ENCODE measurements at places on chromosomes 5 and 9.

DNA sequence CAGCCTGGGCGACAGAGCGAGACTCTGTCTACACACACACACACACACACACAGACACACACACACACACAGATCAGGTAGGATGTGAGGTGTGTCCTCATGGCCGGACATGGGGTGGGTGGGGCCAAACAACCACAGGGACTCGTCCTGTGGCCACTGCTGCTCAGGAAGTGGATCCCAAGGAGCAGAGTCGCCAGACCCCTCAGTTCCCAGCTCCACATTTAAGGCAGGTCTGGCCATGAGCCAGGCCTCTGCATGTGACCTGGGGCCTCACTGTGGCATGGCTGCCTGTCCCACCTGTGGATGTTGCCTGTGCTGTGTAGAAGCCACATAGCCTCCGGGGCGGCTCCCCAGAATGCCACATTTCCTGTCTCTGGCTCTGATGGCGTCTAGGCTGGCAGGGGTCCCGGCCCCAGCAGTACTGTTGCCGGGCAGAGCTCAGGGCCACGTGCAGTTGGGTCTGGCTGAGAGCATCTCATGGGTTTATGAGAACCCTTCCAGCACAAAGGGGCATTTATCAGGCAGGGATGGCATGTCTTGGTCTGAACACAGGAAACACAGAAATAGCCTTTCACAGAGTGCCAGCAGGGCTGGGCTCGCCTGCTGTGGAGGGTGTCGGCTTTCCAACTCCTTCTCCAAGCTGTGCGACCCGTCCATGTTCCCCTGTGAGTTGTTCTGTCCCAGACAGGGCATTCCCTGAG lies 9.9 kb upstream of the NINJ1 start:
- peak; percentile 47 for DNase-seq

DNA sequence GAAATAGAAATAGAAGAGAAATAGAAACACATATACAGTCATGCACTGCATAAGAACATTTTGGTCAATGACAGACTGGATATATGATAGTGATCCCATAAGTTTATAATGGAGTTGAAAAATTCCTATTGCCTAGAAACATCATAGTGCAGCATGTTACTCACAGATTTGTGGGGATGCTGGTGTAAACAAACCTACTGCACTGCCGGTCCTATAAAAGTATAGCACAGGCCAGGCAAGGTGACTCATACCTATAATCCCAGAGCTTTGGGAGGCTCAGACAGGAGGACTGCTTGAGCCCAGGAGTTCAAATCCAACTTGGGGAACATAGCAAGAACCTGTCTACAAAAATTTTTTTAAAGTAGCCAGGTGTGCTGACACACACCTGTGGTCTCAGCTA lies 240.6 kb upstream of the MAP3K1 start:
- no peak for DNase-seq

GRCh38 chr9:23824830-23825591 lies 1.0 kb downstream of the ELAVL2 start:
- no peak for DNase-seq

DNA sequence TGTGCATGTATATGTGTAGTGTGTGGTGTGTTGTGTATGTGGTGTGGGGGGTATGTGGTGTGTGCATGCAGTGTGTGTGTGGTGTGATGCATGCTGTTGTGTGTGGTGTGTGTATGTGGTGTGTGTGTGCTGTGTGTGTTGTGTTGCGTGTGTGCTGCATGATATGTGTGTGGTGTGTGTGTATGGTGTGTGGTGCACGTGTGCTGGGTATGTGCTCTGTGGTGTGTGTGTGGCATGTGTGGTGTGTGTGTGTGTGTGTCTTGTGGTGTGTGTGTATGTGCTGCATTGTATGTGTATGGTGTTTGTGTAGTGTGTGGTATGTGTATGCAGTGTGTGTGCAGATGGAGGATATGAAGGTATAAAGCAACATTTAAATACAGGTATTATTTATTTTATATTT lies 50.5 kb upstream of the CKS2 start:
- DNase-seq, result no peak

DNA sequence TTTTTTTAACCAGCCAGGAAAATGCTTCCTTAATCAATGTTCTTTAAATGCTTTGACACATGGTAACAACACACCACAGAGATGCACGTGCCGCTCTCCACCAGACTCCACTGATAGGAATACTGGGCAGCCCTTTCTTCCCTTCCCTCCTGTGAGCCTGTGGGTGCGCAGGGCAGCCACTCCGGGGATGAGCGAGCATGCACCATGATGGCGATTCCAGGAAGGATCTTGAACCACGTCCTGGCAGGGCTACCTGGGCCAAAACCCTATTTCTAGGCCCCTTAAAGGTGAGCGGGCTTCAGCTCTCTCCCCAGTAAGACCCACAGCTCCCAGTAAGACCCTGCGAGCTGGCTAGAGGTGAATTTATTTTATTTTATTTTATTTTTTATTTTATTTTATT lies 128.2 kb downstream of the MVB12B start:
- DNase-seq, result no peak

- no peak for DNase-seq
Observed at GRCh38 chr5:170296036-170296934, 1.3 kb downstream of the LCP2 start.

DNA sequence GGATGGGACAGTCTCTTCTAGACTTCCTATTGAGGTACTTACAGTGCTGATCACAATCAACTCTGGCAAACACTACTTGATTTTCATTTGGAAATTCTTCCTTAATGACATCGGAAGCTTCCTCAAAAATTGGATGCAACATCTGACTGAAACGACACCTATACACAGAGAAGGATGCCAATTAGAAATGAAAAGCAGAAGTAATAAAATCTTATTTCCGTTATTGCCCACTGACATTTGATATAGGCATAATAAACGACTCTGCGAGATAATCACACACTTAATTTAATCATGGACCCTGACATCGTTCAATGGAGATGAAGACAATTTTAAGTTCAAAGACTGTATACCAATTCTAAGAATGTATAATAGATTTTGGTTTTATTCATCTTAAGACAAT lies 46.4 kb downstream of the ERP44 start:
- DNase-seq, result no peak

DNA sequence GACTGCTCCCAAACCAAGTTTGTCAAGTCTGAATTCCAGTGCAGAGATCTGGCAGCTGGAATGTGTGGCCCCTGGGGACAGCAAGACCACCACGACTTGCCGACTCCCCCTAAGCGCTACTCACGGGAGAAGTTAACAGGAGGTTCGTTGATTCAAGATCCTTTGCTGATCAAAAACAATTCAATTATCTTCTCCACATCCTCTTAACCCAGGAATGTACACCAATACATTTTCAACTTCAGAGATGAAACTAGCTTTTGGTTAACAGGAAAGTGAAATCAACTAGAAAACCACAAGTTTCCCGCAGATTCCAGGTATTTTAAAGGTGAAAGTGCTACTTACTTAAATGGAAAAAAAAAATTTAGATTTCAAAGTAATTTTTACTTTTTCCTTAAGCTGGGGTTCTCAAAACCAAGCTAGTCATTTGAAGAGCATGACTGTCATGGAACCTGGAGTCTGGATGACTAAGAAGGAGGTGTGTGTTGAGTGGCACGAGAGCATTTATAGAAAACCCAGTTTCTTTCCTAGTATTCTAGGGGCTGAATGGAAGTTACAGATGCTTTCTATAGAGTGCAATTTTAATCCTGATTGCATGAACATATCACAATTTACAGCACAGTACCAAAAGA lies 257.5 kb upstream of the PANK3 start:
- DNase-seq, result no peak

DNA sequence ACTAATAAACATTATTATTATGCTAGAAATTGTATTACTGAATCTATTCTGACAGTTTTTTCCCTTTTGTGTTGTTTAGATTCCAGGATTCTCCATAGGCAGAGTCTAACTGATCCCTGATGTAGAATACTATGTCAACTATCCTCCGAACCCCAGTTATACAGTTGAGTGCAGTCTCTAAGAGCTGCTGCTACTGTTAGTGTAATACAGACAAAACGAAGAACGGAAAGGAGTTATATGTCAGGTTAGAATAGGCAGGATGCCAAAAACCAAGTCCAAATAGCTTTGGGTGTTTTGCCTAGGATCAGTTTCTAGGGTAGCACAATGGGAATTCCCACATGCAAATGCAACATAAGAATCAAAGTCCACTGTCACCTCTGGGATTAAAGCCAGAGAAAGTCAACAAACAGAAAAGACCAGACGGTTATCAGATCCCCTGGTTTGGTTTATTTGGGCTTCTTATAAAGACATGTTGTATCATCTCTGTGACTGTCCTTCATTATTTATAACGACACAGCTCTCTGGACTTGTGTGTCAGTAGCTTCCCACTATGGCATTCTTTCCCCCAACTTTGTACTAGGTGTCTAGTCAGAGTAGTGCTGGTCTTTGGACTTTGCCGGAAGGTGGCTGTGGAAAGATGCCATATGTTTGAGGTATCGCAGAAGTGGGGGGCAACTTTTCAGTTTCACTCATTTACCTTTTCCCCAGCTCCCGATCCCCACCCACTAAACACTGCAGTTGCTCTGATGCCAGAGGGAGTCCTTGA lies 14.9 kb upstream of the TMEM38B start:
- no peak for DNase-seq

DNA sequence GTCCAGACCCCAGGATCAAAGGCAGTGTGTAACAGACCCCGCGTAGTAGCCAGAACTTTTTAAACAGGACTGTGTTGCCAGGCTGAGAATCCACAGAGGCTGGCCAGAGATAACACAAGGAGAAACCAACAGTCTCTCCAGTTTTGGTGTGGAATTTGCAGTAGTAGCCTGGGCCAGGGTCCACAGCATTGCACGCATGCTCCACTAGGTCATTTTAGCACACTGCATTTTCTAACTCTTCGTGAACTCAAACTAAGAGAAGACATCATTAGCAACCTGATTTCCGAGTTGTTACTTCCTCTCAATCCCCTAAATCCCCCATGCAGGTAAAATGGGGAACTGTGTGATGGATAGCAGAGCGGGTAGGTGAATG lies 119.6 kb downstream of the BOD1 start:
- no peak for DNase-seq

DNA sequence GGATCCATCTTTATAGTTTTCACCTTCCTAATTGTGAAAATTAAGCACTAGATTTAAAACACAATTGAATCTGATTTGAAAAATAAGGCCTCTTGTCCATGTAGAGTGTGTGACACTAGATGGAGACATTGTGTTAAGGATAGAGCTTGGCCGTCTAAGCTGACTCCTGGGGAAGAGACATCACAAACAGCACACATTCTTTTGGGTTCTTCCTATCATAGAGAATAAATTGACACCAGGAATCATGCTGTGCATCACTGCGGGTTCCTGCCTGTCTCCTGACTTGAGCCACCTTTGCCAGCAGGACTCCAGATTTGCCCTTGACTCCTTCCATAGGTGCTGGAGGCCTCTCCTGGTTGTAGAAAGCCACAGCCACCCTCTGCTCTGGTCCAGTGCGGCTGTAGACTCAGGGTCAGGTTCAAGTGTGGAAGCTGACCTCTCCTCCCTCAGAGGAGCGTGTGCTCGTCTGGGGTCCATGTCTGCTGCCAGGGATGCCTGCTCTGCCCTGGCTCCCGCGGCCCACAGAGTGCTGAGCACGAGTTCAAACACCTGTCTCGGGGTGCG lies 11.2 kb downstream of the ROPN1L start:
- DNase-seq, result peak; percentile 37

DNA sequence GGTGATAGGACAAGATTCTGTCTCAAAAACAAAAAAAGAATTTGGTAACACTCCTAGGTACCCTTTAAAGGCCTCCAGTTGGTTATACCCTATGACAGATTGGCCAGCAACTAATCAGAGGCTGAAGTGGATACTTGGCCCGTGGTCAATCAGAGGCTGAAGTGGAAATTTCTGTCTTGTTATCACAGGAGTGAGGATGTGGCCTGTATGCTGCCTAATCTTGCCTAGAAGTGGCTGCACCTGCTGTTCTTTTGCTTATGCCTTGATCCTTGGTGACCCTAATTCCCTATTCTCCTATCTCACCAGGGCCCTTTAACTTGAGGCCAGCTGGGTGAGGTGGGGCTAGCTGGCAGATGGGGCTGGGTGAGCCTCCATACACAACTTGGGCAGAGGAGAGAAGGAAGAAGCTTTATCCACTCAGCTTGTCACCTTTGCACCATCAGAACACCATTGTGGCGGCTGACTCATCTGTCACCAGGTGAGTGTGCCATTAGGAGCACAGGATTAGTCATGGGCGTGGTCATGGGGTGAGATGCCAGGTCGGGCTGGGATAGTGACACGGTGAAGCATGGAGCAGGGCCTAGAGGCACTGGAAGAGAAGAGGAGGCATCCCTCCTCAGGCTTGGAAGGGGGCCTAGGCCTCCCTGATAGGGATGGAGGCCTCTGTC lies 41.5 kb downstream of the SAR1B start:
- DNase-seq, result no peak

- DNase-seq, result no peak
Observed at GRCh38 chr5:52963636-52964035, 25.5 kb upstream of the ITGA2 start.

- DNase-seq, result no peak
Observed at GRCh38 chr9:33137781-33138264, 29.3 kb downstream of the B4GALT1 start.

DNA sequence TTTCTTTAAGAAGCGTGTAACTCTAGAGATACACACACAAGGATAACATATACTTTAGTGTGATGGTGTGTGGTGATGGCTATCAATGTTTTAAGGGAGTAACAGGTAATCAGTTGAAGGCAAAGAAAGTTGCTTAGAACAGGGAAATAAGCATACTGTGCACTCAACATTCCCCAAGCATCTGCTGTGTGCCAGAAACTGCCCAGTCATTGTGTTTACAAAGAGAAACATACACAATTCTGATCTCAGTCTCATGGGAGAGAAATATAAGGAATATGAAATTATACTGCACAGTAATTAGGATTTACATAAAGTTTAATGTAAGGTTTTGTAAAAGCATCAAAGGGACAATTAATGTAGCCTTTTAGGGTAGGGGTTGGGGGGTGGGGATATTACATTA lies 224.1 kb upstream of the TYRP1 start:
- no peak for DNase-seq

DNA sequence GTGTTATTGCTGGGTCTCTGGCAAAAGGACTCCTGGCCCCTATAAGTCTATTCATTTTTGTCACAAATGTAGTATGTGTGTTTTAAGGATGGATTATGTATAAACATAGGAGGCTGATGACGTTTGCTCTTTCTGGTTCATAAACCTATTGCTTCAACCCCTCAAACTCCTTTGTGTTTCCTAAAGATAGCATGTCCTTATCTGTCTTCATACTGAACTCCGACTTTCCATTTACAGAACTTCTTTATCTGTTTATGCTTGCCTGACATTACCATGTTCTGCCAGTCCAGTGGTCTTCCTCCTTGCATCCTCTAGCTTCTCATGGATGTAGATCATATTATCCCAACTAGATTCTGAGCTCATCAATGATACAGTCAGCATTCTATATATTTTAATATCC lies 46.1 kb downstream of the ARHGEF28 start:
- DNase-seq, result no peak

GRCh38 chr5:92956886-92957285 lies 624.1 kb downstream of the NR2F1-AS1 start:
- DNase-seq, result no peak

DNA sequence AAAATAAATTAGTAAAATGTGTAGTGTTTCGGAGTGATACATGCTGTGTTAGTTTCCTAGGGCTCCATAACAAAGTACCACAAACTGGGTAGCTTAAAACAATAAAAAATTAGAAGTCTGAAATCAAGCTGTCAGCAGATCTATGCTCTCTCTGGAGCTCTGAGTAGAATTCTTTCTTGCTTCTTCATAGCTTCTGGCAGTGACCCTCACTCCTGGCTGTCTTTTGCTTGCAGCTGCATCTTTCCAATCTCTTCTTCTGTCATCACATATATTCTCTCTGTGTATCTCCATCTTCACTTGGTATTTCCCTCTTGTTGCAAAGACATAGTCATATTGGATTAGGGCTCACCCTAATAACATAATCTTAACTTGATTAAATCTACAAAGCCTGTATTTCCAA lies 37.6 kb upstream of the PLCXD3 start:
- no peak for DNase-seq

- DNase-seq, result no peak
Observed at GRCh38 chr5:23405316-23406068, 101.9 kb upstream of the PRDM9 start.
